ENCODE measurements at places on chromosomes 13 and 19. TPM values are rescaled to one million over a fixed set of nuclear protein-coding genes. Genes with fewer than 3 reads are reported as not detected.

- H3K4me1 ChIP-seq = no peaks in the 10 kb centered on the region
- no peak within 1 kb of the TSS for H3K27ac ChIP-seq
- peak; percentile 98 for DNase-seq
- H3K36me3 ChIP-seq = peaks cover 33% of the 10 kb centered on the region
- H3K4me3 ChIP-seq = peak within 1 kb of the TSS; percentile 97
- H3K27me3 ChIP-seq = no peaks in the 10 kb centered on the region
Measured at GRCh38 chr19:10251792-10252694, at the start of gene MRPL4. TSS of gene MRPL4 (plus strand) at chr19:10252214. CDS start at chr19:10252254, 40 bp downstream.

- H3K4me3 ChIP-seq = no peak overlapping the region
- peak; percentile 34 for DNase-seq
- no peaks in the 10 kb centered on the region for H3K4me1 ChIP-seq
- no peaks in the 10 kb centered on the region for H3K27me3 ChIP-seq
Measured at GRCh38 chr19:2887391-2887914, 13.3 kb upstream of the ZNF57 start.

GRCh38 chr19:2462635-2463421 lies 6.1 kb upstream of the LMNB2 start:
- H3K27ac ChIP-seq = no peak overlapping the region
- H3K36me3 ChIP-seq = no peaks in the 10 kb centered on the region
- H3K4me1 ChIP-seq = no peaks in the 10 kb centered on the region

GRCh38 chr13:109376936-109377335 lies 409.4 kb downstream of the IRS2 start:
- H3K36me3 ChIP-seq = no peaks in the 10 kb centered on the region
- H3K4me3 ChIP-seq = no peak overlapping the region
- no peak overlapping the region for H3K27ac ChIP-seq
- DNase-seq = no peak
- H3K27me3 ChIP-seq = no peaks in the 10 kb centered on the region

- no peak overlapping the region for H3K4me3 ChIP-seq
- no peak for DNase-seq
- H3K36me3 ChIP-seq = no peaks in the 10 kb centered on the region
- no peaks in the 10 kb centered on the region for H3K4me1 ChIP-seq
Measured at GRCh38 chr13:66152596-66152995, 1077.5 kb downstream of the PCDH9 start.

Gene STK11
- total RNA-seq = 74.3 TPM

GRCh38 chr13:108968566-108968965 lies 339.2 kb downstream of the MYO16 start:
- no peak overlapping the region for H3K27ac ChIP-seq
- no peaks in the 10 kb centered on the region for H3K4me1 ChIP-seq
- H3K27me3 ChIP-seq = no peaks in the 10 kb centered on the region

GRCh38 chr19:47093841-47094240 lies 19.7 kb downstream of the ZC3H4 start:
- peaks cover 62% of the 10 kb centered on the region for H3K36me3 ChIP-seq
- no peak overlapping the region for H3K27ac ChIP-seq
- no peaks in the 10 kb centered on the region for H3K4me1 ChIP-seq
- no peaks in the 10 kb centered on the region for H3K27me3 ChIP-seq
- no peak for DNase-seq

DNA sequence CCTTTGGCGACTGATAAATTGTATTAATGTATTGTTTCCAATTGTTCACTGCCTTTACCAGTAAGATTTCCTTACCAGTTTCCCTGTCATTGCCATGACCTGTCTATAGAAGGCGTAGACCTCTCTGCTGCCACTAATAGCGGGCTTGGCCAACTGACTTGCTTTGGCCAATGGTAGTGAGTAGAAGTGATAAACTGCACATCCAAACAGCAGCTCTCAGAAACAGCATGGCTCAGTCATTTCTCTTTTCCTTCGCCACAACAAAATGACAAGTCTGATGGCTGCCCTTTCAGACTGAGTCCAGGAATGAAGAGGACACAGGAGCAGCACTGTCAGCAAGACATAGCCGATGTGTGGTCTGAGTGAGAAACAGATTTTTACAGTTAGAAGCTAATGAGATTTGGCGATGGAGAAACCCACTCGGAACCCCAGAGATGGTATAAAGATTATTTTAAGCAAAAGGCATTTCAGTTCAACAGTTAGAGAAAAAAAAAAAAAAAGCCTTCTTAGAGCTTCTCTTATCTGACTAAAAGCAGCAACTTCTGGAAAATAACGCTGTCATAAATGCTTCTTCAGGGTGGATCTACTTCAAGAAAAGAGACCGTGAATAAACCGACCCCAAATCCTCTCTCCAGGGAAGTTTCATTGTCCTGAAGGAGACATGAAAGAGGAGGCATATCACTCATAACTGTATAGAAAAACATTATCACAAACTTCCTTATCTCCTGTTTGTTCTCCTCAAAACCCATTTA lies 42.0 kb upstream of the TM9SF2 start:
- no peak overlapping the region for H3K4me3 ChIP-seq
- DNase-seq = no peak
- H3K27me3 ChIP-seq = no peaks in the 10 kb centered on the region
- H3K36me3 ChIP-seq = no peaks in the 10 kb centered on the region
- no peak overlapping the region for H3K27ac ChIP-seq

Gene TSSK6
- 2.6 TPM for total RNA-seq

Measured in H9 (cell line).